ENCODE measurements at places on chromosomes 3 and 15.

GRCh38 chr3:125032683-125033082 is 23.1 kb downstream of the HEG1 start:
- DNase-seq: no peak

GRCh38 chr3:24370352-24371090 is 124.1 kb downstream of the THRB start:
- DNase-seq: no peak

GRCh38 chr3:116386168-116386567 is 59.1 kb downstream of the LSAMP start:
- no peak for DNase-seq

DNA sequence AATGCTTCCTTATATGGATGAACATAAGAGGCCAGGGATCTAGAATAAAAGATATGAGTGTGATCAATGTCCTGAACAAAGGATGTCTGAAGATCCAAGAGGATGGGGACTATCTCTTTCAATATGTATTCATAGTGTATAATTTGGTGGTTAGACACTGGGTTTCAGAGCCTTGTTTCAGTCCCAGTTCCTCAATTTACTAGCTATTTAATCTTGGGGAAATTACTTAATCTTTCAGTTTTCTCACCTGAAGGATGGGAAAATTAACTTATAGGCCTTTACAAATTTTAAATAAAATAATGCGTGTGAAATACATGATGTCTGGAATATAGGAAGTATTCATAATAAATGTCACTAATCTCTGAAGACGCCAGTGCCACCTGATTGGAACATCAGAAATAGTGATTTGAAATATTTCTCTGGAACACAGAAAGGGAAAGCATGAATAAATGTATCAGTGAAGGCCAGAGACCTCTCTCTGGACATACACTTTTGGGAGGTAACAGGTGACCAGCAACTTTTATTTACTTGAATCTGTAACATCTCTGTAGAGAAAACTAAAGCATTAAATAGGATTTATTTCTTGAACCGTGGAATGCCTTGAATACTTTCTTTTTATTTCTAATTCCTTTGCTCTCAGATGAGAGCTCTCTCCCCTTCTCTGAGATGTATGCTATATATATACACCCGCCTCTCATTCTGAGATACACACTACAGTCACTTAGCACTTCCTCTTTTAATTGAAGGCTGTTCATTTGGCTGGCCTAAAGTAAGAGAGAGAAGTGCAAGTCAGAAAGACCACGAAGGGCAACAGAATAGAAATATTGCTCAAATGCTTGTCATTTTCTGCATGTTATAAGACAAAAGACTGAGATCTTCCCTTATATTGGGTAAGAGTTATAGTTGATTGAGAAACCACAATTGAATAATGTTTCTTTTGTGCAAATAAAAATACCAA is 407.1 kb downstream of the LSAMP start:
- DNase-seq: no peak

- no peak for DNase-seq
Observed at GRCh38 chr15:69524296-69524695, 71.7 kb downstream of the RPLP1 start.

- DNase-seq: no peak
Observed at GRCh38 chr3:42005401-42005800, 43.5 kb upstream of the ULK4 start.

GRCh38 chr3:187999821-188000220 is 154.1 kb upstream of the LPP start:
- DNase-seq: no peak

- no peak for DNase-seq
Observed at GRCh38 chr3:116033516-116033915, 410.2 kb downstream of the GAP43 start.

DNA sequence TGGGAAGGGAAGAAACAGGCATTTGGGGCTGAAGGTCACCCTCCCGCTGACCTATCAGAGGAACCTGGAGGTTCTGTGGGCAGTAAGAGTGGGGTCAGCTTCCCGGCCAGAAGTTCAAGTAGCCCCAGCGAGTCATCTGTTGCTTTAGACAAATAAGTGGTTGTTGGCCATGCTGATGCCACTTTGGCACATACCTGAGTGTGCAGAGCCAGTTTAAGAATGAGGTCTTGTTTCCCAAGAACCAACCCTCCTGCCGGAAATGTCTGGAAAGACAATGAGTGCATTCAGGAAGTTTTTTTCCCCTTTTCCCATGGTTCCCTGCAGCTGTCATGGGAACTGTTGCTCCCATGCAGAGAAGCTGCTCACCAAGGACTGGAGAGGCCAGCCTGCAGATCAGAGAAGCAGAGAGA is 166.7 kb downstream of the ZNF621 start:
- DNase-seq: no peak

DNA sequence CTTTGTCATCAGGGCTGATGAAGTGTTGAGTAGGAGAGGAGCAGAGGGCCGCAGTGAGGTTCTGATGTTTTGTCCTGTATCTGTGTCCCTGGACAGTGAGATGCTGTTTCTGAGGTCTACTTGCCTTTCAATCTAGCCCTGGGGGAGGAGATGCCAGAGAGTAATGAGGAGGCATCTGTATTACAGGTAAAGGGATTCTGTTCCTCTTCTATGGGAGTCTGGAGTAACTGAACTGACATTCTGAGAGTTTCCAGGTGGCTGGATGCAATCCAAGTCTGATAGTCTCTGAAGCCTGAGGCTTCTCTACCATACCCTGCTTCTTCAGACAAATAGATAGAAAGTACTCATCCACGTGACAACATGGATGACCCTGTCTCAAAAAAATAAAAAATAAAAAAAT is 60.9 kb downstream of the IL12A start:
- DNase-seq: no peak

DNA sequence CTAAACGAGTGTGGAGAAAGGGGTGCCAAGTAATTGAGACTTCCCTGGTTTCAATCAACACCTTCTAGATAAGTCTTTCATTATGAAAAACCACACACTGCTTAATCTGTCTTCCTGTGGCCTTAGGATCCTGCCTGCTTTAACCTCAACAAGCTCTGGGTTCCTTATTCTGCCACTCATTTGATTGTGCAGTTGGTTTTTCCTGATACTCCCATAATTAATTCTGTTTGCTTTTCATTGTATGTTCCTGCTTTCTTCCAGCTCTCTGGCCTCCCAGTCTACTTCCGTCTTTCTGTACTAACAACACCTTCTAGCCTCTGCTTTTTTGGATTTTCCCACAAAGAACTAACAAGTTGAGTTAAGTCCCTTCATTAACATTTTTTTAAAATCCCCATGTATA is 20.2 kb upstream of the GCNT3 start:
- DNase-seq: no peak

DNA sequence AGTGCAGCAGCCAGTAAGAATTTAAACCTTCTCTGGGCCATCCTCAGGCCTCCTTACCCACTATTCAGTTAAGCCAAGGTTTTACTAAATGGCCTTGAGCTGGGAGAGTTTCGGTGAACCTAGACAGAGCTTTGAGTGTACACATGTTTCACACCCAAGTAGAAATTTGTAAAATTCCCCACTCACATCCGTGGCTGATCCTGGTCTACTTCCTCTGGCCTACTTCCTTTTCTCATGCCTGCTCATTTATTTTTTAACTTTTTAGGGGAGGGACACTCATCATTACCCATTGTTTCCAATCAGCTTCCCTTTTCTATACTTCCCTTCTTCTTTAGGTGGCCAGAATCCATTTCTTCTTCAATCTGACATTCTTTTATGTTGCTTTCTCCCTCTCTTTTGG is 7.6 kb downstream of the CX3CR1 start:
- DNase-seq: no peak

DNA sequence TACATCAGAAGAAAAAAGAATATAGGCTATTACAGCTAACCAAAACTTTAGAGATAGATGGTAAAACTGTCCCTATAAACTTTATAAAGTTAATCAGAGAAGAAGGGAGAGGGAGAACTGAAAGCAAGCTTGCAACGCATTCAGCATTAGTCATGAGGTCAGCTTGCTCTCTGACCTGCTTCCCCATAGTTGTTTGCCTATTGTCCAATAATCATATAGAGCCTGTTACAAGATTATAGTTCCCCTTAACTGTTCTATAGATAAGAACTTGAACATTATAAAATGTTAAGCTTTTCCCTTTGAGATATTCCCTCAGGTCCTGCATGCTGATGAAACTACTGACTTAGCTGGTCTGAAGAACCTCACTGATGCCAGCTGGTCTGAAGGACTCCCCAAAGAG is 74.5 kb downstream of the CPNE4 start:
- DNase-seq: peak; percentile 6

DNA sequence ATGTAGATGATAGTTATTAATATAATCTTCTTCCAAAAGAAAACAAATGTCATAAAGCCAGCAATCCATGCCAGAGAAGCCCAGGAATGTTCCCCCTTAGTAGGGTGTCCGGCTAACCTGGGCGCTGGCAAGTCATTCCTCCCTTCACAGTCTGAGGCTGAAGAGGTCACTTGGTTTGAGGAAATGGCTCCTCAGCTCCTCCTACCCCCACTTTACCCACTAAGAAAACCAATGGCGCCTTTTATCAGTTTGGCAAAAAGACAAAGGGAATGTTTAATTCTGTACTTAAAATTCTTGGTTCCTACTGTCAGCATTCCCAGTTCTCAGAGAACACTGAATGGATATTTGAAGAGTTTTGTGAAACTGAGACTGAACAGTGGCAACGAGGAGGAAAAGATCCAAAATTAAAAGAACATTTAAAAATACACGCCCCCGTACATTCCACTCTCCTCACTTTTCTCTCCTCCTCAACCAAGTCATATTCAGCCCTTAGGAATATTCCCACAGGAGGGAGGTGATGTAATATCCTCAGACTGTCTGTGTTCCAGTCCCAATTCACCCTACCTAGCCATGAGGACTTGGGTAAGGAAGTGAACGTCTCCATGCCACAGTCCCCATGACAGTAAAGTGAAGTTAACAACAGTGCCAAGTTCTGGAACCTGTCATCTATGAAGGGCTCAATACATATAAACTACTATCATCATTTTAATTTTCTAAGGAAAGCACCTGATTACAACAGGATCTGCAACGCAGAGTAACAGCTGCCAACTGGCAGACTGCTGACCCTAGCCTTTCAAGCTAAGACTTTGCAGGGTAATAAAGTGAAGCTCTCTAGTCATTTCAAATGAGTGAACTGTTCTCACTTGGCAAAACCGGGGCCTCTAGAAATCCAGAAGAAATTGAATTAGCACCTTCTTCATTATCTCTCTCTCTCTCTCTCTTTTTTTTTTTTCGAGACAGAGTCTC is 234.5 kb upstream of the ICE2 start:
- peak; percentile 16 for DNase-seq
